ENCODE measurements at places on chromosomes 6 and 20.

- DNase-seq: no peak
Measured at GRCh38 chr20:23086056-23086566, at the start of gene CD93. CD93 (minus strand) TSS chr20:23086324; CDS start chr20:23086192, 132 bp downstream.

DNA sequence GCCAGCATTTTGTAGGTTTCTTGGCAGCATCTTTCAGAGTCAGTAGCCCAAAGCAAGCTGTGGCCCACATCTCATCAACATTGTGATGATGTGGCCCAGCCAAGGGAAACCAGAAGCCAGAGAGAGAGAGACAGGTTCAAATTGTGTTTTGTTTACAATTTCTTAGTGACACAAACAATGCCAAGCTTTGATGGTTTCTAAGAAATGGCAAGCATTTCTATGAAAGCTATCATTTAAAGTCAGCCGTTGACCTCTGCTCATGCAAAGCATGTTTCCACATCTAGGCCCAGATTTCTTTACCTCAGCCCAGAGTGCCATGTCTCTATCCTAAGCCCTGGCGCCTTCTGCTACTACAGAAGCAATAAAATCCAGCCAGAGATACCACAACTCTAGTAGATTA lies 32.9 kb downstream of the GCM1 start:
- DNase-seq: no peak

DNA sequence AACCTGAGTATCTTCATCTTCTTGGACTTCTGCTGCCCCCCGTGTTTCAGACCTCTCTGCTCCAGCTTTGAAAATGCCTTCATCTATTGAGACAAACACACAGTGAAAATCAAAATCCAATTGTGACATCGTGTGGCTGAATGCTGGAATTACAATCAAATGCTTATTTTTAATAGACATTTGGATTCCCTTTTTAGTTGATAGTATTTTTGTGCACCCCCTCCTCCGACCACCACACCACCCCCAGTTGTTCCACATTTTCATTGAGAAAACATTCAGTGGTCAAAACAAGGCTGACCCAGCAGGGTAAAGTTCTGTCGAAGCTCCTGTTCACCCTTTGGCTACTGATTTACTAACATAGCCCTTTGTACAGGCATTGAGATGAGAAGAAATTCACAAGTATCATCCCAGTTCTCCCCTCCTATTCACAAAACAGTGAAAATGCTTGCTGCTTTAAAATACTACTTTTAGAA lies 79.0 kb downstream of the NRSN1 start:
- DNase-seq: no peak

DNA sequence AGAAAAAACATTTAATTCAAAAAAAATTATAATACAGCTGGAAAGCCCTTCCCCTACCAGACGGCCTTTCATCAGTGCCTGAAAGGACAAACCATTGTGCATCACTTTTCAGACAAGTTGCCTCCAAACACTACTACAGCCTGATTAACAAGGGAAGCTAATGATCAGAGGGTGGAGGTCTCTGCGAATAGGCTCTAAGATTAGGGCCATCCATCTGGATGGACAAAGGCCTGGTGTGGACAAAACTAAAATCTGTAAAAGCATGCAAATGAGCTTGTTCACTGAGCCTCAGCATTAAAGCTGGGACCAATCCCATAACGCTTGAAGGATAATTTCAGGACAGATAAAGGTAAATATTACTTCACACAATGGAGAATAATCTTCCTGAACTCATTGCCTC lies 228.7 kb upstream of the PLN start:
- no peak for DNase-seq

DNA sequence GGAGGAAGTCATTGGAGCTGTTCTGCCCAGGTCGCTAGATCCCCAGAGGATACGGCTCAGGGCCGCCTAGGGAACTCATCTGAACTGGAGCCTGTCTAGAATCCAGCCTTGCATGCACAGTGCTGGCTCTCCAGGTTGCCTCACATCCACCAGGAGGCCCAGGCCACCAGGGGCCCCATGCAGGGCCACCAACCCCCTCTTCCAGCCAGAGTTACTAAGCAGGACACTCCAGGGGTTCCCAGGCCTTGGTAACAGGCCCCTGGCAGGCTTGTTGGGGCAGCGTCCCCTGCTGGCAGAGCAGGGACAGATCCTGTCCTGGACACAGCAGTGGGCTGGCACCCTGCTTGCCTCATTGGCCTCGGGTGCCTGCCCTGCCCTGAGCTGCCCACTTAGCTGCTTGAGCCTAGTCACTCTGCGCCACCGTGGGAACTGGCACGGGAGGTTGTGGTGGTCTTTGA lies 35.3 kb downstream of the EFCAB8 start:
- no peak for DNase-seq

DNA sequence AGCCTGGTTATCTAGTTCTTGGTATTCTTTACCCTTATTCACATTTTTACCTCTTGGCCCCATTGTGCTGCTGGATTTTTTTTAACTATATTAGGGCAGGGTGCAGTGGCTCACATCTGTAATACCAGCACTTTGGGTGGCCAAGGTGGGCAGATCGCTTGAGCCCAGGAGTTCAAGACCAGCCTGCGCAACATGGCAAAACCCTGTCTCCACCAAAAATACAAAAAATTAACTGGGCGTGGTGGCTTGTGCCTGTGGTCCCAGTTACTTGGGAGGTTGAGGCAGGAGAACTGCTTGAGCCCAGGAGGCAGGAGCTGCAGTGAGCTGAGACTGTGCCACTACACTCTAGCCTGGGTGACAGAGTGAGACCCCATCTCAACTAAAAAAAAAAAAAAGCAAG lies 12.2 kb upstream of the TAF8 start:
- DNase-seq: no peak

GRCh38 chr6:26086211-26086610 lies 1.0 kb upstream of the HFE start:
- no peak for DNase-seq

GRCh38 chr6:55901765-55902270 lies 26.4 kb upstream of the BMP5 start:
- DNase-seq: no peak

GRCh38 chr6:64750910-64751309 lies 956.1 kb downstream of the EYS start:
- DNase-seq: no peak

DNA sequence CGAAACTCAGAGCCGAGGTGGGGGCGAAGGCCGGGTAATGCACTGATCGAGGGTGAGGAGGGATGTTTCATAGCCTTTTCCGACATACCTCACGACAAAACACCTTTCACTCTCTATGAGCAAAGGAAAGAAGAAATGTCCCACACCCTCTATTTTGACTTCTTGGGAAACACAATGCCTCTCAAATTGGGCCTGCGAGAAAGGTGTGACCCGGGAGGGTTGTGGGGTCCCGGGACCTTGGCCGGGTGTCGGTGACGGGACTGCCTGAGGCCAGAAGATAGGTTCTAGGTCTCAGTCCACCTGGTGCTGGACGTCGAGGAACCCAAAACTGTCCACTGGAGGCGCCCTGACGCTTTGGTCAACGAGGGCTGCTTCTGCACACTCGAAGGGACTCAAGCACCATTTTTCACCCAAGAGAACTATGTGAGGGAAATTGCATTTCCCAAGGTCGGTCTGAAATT lies 41.1 kb upstream of the OSTM1 start:
- no peak for DNase-seq

- DNase-seq: no peak
Measured at GRCh38 chr6:128171182-128171581, 270.3 kb upstream of the THEMIS start.

DNA sequence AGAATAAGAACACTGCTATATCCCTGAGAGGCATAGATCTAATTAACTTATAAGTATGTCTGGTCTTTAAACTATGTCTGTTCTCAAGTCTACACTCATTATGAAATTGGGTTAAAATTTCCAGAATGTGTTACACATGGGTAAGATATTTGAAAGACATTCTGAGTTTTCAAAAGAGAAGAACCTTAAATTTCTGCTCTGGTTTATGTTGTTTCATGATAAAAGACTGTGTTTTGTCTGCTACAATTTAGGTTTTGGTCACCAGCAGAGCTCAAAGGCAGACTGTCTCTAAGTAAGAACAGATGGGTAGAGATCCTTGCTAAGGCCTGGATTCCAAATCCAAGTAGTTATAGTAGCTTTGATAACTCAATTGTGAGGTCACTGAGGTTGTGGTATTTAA lies 6.0 kb downstream of the STMND1 start:
- DNase-seq: no peak

DNA sequence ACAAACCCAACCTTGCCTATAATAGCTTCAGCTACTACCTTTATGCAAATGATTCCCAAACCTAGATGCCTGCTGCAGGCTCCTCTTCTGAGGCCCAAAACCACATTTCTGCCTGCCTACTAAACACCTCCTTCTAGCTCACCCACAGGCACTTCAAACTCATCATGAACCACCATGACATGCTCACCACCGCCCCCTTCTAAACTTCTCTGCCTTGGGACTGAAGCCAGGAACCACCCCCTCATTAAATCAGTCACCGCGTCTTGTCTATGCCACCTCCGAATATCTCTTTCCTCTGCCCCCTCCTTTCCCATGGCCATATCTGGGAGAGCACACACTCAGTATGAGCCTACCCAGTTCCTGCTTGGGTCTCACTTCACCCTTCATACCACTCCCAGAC lies 101.2 kb downstream of the SNAP25 start:
- DNase-seq: no peak

Data from NCI-H187 (cell line).